IPS DF 6.9 (cell line): ENCODE measurements at places on chromosomes 3 and 15.

DNA sequence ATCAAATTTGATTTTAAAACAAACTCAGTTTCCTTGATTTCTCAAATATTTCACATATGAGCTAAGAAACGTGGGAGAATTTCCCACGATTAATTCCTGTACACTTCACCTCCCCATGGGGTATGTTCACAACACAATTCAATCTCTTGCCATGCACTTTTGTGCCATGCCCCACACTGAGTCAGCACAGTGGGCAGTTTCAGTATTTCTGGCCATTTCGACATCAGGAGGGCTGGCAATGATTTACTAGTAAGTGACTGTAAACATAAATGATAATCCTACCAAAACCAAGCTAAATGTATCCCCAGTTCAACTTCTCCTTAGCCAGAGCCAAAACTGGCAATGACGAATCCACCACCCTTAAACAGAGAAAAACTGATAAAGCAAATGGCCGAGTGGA is 293.6 kb downstream of the FGF12 start:
- H3K27me3 ChIP-seq: no peaks in the 10 kb centered on the region
- H3K4me1 ChIP-seq: no peaks in the 10 kb centered on the region
- H3K4me3 ChIP-seq: no peak overlapping the region
- H3K27ac ChIP-seq: no peak overlapping the region
- no peaks in the 10 kb centered on the region for H3K36me3 ChIP-seq
- no peak for DNase-seq

DNA sequence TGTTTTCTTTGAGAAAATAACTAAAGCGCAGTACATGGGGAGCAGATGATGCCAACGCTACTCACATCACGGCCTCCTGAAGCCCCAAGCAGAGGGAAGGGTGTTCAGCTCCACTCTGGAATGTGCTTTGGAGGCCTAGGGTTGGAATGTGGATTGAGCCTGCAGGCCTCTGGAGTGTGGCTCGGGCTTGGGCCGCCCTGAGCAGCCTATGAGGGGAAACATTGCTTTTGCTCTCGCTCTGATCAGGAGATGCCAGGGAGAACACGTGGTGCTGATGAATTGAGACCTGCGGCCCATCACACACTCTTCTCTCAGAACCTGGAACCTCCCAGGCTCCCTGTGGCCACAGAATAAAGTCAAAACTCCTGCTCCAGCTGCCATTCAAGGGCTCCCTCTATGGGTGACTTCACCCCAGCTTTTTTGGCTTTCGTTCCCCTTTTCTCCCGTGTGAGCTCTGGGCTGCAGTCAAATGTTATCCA is 23.3 kb downstream of the CCDC13 start:
- no peaks in the 10 kb centered on the region for H3K4me1 ChIP-seq
- DNase-seq: no peak
- H3K27ac ChIP-seq: no peak overlapping the region
- H3K27me3 ChIP-seq: no peaks in the 10 kb centered on the region

DNA sequence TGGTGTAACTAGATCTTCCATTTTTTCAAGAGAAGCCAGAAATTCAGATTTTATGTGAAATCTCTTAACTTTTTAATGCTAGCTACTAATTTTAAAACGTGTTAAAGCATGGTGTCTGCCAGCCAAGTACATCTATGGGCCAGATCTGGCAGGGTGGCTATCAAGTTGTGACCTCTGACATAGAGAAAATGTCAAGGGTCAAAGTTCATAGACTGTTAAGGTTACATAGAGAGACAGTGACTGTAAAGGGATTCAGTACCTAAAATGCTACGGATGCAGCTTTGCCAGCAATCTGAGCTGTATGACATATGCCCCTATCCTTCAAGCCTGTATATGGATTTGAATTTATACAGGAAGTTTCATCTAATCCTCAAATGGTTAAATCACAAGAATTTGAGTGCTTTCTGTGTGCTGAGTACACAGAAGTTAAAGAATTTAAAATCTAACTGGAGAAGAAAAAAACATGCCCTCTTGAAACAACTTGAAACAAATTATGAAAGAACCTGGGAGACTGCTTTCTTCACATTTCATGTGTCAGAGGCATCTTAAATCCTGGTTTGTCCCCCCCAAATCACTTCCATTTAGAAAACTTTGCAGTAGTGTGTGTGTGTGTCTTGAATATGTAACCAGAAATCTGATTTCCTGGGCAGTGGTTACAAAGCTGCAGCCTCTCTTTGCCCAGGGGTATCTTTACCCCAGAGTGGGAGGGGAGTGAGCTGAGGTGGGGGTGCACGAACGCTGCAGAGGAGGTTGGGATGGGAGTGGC is 895 bp upstream of the ARHGAP31 start:
- H3K27ac ChIP-seq: no peak overlapping the region
- no peaks in the 10 kb centered on the region for H3K4me1 ChIP-seq
- 0 out of 2 replicates have a peak, but pooled peaks cover 2% of the 10 kb centered on the region for H3K27me3 ChIP-seq
- no peaks in the 10 kb centered on the region for H3K36me3 ChIP-seq
- DNase-seq: no peak

DNA sequence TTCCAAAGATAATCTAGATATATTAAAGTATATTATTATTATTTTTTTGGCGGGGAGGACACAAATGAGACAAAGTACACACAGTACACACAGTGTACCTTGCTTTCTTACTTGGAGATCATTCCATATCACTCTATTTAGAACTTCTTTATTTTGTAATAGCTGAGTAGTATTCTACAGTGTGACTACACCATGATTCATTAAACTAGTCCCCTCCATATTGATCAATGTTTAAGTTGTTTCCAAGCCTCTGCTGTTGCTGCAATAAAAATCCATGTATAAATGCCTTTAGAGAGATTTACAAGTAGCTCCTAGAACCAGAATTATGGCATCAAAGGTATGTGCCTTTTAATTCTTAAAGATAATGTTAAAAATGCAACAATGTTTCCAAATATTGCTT is 38.8 kb downstream of the PYGO1 start:
- no peaks in the 10 kb centered on the region for H3K27me3 ChIP-seq
- DNase-seq: no peak
- H3K36me3 ChIP-seq: no peaks in the 10 kb centered on the region
- no peak overlapping the region for H3K4me3 ChIP-seq
- H3K27ac ChIP-seq: no peak overlapping the region
- H3K4me1 ChIP-seq: no peaks in the 10 kb centered on the region

DNA sequence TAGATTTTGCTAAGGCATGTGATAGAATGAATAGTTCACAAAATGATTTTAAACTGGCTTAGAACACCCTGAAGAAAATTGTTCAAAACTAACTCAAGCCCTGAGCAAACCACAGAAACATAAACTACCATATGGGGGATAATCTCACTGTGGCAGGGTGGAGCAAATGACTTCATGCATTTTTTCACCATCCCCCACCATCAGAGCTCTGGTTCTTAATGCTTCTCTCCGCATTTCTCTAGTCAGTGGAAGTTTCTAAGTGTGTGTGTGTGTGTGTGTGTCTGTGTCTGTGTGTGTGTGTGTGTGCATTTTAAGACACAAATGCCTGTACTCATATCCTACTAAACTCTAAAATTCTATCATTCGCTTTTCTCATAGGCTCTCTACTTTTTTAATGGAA is 107.1 kb upstream of the PHLDB2 start:
- no peaks in the 10 kb centered on the region for H3K36me3 ChIP-seq
- H3K4me3 ChIP-seq: no peak overlapping the region
- H3K27me3 ChIP-seq: no peaks in the 10 kb centered on the region
- no peak overlapping the region for H3K27ac ChIP-seq
- no peak for DNase-seq

- H3K27me3 ChIP-seq: no peaks in the 10 kb centered on the region
- no peak for DNase-seq
- H3K4me3 ChIP-seq: no peak overlapping the region
Observed at GRCh38 chr15:35567392-35567791, 21.4 kb upstream of the DPH6 start.

DNA sequence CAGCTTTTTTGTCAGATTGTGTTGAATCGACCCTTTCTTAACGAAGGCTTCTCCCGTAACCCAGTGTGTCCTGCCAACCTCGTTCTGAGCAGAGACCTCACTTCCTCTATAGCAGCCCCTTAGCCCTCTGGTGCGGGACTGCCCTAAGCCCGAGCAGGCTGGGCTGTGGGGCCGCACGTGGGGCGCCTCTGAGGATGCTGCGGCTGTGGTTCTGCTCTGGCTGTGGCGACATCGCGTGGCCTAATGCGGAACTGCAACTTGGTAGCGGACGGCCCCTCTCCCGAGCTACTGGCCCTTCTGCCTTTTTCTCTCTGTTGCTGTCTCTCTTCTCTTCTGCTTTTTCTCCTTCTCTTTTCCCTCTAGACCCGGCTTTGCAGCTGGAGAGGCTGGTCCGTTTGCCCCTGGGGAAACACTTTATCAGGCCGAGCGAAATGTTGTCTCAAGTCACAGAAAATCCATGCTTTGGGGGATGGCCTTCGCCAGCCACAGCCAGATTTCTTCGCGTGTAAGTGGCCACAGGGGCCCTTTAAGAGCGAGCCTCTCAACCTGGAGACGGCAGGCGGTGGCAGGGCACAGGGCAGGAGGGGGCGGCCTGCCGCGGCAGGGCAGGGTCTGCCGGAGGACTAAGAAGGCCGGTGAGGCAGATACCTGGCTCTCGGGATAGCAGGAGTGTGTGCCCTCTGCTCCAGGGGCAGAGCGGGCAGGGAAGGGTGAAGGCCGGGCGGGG is 19.4 kb upstream of the KIF23 start:
- no peak overlapping the region for H3K4me3 ChIP-seq
- H3K4me1 ChIP-seq: peaks cover 2% of the 10 kb centered on the region
- DNase-seq: peak; percentile 80
- H3K27me3 ChIP-seq: no peaks in the 10 kb centered on the region
- H3K36me3 ChIP-seq: no peaks in the 10 kb centered on the region
